ENCODE measurements at places on chromosomes 4 and X.
A peak's percentile ranks its signal among the peaks of the same experiment; 100 is the strongest.

GRCh38 chrX:105845631-105846030, 23.3 kb downstream of the NRK start:
- DNase-seq, result no peak

- no peak for DNase-seq
These were observed 149.5 kb downstream of the PJA1 start for GRCh38 chrX:69015564-69016292.

GRCh38 chr4:168881781-168882420, 128.2 kb downstream of the CBR4 start:
- peak; percentile 39 for DNase-seq

GRCh38 chr4:108185252-108185651, 16.5 kb upstream of the LEF1 start:
- DNase-seq, result no peak

DNA sequence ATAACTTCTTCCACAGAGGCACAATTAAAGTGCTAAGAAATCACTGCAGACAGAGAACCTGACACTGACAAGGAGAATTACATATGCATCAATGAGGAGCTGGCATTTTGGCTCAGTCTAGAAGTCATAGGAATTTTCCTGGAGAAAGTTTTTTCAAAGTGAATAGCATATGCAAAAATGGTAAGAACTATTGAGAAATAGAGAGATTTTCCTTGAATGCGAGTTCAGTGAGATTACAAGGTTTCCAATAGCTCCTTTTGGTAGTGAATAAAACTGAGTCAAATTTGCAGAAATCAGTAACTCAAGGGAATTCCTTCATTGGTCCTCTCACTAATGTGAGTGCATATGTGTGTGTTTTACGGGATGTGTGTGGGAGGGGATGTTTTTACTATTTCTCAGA, 557.5 kb downstream of the PPARGC1A start:
- DNase-seq, result no peak

DNA sequence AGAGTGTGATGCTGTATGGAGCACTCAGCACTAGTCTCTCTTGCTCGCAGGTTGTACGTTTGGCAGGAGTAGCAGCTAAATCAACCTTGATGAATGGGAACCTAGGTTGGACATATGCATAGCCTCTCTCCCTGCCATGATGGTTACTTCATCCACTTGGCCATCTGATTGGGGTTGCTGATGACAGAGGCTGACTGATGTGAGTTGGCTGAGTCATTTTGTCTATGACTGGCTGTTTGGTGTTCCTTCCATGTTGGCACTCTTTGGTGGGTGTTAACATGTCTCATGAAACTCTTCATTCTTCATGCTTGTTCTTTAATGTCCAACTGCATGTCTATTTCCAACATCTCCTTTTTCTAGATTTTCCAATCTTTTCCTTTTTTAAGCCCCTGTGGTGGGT, 31.6 kb upstream of the SPARCL1 start:
- no peak for DNase-seq

GRCh38 chr4:168304744-168305459, 13.7 kb downstream of the DDX60 start:
- DNase-seq, result peak; percentile 75

- DNase-seq, result no peak
These were observed 222.5 kb downstream of the CHIC1 start for GRCh38 chrX:73785493-73785892.

DNA sequence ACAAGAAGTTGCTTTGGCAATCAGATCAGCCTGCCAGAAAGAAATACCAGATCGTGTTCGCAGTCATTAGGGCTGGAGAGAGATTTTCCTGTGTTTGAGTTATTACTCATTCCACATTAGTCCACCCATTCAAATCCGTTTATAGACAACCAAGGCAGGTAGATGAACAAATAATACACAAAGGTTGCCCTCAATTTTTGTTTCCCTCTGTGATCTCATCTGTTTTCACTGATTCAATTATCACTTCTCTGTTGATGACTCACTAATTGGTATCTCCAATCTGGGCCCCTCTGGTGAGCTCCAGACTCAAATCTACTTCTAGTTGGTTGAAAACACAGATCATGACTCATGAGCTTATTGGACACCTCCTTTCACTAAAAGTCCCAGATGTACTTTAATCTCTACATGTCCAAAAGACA, 54.5 kb downstream of the CHM start:
- peak; percentile 22 for DNase-seq

GRCh38 chr4:2340272-2341061, 78.0 kb downstream of the ZFYVE28 start:
- no peak for DNase-seq

DNA sequence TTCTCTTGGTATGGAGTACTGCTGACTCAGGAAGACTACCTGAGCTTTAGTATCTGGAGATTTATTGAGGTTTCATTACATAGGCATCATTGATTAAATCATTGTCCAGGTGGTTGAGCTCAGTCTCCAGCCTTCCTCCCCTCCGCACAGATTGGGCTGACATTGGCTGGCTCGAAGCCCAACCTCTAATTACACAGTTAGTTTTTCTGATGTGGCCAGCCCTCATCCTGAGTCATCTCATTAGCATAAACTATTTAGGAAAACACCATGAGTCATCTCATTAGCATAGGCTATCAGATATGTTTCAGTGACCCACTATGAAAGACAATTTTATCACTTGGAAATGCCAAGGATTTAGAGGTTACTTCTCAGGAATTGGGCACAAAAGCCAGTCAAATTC, 93.9 kb upstream of the ANKRD50 start:
- DNase-seq, result peak; percentile 7

- DNase-seq, result peak; percentile 6
These were observed 105.2 kb downstream of the RNF150 start for GRCh38 chr4:141028024-141028529.

- DNase-seq, result no peak
These were observed 324.2 kb downstream of the PCDH19 start for GRCh38 chrX:100085846-100086245.

GRCh38 chrX:7412840-7413239, 264.9 kb upstream of the PUDP start:
- DNase-seq, result no peak

Data from LHCN-M2 (cell line).